ENCODE measurements at places on chromosomes 11 and 22. TPM values are rescaled to one million over a fixed set of nuclear protein-coding genes. Genes with fewer than 3 reads are reported as not detected.

OR10A2 gene
- total RNA-seq: not detected

OR52D1 gene
- total RNA-seq: not detected

INPP5J gene
- total RNA-seq: 3.5 TPM

OR52A1 gene
- not detected for total RNA-seq
